Activated naive CD4-positive, alpha-beta T cell (primary cell): ENCODE measurements at places on chromosomes 2 and 18.

DNA sequence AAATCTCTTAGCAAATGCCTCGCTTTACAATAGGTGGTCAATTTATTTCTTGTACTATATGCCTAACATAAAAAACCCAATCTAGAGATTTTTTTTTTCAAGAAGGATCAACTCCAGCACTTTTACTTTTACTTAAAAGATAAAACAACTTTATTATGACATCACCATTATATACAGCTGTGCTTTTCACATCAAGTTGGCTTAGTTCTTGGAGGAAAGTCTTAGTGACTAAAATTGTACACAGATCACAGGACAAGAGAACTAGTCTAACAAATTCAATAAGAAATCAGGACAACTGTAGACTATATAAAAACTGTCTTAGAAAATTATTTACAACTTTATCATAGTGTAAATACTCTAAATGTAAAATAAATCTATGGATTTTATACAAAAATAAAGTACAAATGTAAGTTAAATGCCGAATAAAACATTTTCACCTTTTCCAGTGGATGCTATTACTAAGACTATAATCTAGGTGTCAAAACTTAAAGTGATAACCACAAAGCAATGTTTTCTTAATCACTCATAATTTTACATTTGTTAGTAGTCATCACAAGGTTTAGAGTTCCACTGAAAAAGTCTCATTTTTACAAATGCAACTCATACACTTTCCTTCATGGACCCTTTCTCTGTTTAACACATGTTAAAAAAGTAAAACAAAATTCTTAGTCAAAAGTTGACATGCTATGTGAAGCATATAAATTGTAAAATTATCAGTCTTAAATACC lies 5.4 kb upstream of the CD302 start:
- DNase-seq: no peak

- no peak for DNase-seq
Observed at GRCh38 chr18:6222271-6222670, 192.4 kb downstream of the L3MBTL4 start.

GRCh38 chr2:185384822-185385560 lies 353.6 kb upstream of the FSIP2 start:
- DNase-seq: no peak

GRCh38 chr2:230873661-230874401 lies 9.1 kb downstream of the ITM2C start:
- DNase-seq: no peak

DNA sequence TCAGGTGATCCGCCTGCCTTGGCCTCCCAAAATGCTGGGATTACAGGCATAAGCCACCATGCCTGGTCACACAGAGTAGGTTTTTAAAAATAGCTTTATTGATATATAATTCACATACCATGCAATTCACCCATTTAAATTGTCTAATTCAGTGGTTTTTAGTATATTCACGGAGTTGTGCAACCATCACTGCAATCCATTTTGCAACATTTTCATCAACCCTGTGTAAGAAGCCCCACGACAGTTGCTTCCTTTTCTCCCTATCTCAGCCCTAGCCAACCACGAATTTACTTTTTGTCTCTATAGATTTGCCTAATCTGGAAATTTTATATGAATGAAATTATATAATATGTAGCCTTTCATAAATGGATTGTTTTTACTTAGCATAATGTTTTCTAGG lies 266.4 kb downstream of the NAPG start:
- no peak for DNase-seq

- DNase-seq: no peak
Observed at GRCh38 chr2:60104514-60105505, 448.6 kb downstream of the BCL11A start.

DNA sequence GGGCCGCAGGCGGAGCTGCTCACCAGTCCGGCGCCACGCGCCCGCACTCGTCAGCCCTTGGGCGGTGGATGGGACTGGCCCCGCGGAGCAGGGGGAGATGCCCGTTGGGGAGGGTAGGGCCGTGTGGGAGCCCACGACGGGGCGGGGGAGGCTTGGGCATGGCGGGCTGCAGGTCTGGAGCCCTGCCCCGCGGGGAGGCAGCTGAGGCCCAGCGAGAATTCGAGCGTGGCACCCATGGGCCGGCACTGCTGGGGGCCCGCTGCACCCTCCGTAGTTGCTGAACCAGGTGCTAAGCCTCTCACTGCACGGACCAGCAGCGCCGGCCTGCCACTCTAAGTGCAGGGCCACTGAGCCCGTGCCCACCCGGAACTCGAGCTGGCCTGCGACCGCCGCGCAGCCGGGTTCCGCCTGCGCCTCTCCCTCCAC lies 182.4 kb upstream of the ERBB4 start:
- DNase-seq: peak; percentile 2

GRCh38 chr18:48060346-48060745 lies 129.9 kb upstream of the SMAD2 start:
- no peak for DNase-seq

DNA sequence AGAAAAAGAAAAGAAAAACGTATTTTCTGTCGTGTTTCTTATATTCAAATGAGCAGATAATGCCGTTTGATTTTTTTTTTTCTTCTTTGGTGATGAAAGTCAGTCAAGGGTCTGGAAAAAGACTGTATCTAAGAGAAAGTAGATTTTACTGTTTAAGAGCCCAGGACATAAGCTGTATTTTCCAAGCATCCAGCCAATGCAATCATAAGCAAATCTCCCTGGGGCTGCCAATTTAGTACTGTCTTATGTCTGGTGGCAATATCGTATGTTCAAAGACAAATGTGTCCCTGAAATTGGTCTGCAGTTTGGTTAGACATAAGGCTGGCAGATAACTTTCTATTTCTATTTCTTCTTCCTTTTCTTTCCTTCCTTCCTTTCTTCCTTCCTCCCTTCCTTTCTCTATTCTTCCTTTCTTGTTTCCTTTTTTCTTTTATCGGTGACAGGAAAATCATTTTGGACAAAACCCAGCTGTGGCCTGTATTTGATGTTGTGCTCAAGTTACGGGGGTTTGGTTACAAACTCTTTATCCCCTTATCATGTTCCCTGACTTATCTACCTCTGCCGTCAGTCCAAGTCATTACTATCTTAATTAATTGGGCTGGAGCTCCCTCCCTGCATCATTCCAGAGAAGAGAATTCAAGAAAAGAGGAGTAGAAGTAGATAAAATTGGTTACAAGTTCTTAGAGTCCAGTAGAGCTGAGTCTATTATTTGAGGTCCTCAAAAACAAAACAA lies 683.4 kb upstream of the FSHR start:
- no peak for DNase-seq

DNA sequence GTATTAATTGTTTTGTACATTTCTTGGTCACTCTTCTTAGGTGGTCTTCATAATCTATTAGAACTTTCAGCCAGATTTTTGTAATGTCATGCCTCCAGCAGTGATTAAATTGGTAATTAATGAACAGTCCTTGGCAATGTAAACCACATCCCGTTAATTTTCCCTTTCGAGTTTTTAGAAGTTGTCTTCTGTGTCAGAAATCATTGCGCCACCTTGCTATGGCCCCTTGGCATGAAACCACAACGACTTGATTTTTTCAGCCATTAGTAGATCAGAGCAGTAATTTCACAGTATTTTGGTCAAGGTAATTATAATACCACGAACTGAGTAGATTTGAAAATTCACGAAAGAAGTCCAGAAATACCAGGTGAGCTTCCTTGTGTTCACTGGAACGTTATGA lies 86.0 kb upstream of the OTX1 start:
- no peak for DNase-seq

- no peak for DNase-seq
Observed at GRCh38 chr2:113879457-113879856, 10.4 kb upstream of the ACTR3 start.

DNA sequence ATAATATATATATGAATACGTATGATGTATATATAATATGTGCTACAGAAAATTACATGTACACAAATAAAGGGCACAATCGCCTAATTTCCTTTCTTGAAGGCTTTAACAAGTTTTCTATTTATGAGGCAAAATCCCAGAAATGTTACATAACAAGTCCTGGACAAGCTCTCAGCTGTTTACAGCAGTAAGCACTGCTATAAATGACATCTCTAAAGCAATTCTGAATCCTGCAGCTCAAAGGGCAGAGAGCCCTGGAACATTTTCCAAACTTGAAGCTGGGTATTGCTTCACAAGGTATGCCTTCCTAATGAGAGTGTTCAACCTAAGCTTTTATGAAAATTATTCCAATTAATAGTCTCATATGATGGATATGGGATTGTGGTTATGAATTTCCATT lies 222.3 kb upstream of the GCFC2 start:
- DNase-seq: no peak

GRCh38 chr2:219169930-219170654 lies at the start of gene SLC23A3:
Gene SLC23A3, minus strand, starts transcription at chr2:219170029. Its CDS starts 45 bp downstream, at chr2:219169984.
- no peak for DNase-seq

- DNase-seq: no peak
Observed at GRCh38 chr2:26721115-26722032, 28.9 kb downstream of the KCNK3 start.

- DNase-seq: no peak
Observed at GRCh38 chr2:186590759-186591505, 1.1 kb downstream of the ITGAV start.

GRCh38 chr18:13823707-13824395 lies at the start of gene MC5R:
Gene MC5R, plus strand, starts transcription at chr18:13824149. Its CDS starts 1,617 bp downstream, at chr18:13825766.
- peak; percentile 50 for DNase-seq

GRCh38 chr18:7600528-7601245 lies 33.6 kb downstream of the PTPRM start:
- DNase-seq: no peak

- DNase-seq: no peak
Observed at GRCh38 chr2:218885981-218886947, 5.6 kb downstream of the WNT10A start.

DNA sequence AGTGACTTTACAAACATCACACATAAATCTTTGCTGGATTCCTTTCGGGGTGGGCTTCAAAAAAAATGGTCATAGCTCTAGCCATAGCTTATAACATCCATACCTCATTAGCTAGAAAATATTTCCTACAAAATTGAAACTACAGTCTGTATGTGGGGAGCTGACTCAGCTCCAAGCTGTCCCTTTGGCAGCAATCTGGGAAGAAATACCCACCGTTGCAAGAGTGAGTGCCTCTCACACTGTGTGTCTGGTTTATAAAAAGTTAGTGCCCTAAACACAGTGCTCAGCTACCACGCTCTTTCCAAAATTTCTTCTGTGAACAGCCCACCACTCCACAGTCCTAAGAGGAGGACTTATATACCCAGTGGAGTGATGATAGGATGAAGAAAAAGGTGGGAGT lies 170.1 kb downstream of the RBM43 start:
- DNase-seq: no peak

- DNase-seq: no peak
Observed at GRCh38 chr2:240162939-240163714, 22.7 kb upstream of the OTOS start.

DNA sequence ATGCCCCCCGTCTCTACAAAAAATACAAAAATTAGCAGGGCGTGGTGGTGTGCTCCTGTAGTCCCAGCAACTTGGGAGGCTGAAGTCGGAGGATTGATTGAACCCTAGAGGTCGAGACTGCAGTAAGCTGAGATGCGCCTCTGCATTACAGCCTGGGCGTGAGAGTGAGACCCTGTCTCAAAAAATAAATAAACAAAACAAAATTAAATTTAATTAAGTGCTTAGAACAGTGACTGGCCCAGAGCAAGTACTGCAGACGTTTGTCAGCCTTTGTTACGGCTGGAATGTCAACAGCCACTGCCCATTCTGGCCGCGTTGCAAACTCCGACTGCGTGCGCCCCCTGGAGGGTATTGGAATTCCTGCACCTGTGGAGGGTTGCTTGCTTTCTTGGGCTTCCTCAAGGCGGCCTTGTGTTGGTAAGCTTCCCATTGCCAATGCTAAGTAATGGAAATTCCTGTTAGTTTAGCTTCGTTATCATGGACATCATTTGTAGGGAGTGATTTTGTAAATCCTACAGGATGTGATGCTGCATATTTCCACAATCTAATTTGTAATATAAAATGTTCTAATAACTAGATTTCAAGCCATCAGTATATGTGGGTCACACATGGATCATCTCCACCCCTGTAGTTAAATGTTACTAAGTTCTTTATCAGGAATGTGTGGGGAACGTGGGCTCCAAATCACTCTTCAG lies 15.9 kb upstream of the ATP6V1B1 start:
- DNase-seq: peak; percentile 72

- DNase-seq: no peak
Observed at GRCh38 chr2:240686460-240686859, 3.8 kb upstream of the AQP12B start.

- no peak for DNase-seq
Observed at GRCh38 chr2:238820916-238821315, 27.0 kb upstream of the TWIST2 start.
